SW 1271 (cell line): ENCODE measurements at places on chromosomes 3 and 15.
A peak's percentile ranks its signal among the peaks of the same experiment; 100 is the strongest.

DNA sequence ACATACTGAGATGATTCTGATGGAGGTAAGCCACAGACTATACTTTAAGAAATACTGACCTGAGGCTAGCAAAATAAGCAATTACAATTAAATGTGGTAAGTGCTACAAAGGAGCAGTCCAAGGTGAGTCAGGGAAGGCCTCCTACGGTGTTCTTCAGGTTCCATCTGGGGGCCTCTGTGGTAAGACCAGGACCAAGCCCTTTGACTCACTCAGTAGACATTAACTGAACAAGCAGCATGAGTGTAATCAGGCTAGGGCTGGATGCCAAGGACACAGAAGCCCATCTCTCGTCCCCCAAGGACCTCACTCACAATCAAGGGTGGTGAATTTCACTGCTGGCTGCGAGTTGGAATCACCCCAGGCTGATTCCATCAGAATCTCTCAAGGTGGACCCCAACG is 37.3 kb downstream of the DZIP1L start:
- no peak for DNase-seq

- DNase-seq = no peak
Measured at GRCh38 chr3:119883461-119884160, 101.7 kb downstream of the NR1I2 start.

GRCh38 chr3:133588784-133589465 is 15.4 kb downstream of the CDV3 start:
- DNase-seq = no peak

- peak; percentile 17 for DNase-seq
Measured at GRCh38 chr15:63041974-63042876, at the start of gene TPM1. TSS of gene TPM1 (plus strand) at chr15:63042747. CDS start at chr15:63042830, 83 bp downstream.

GRCh38 chr3:111603679-111604078 is 8.5 kb upstream of the ZBED2 start:
- DNase-seq = no peak

DNA sequence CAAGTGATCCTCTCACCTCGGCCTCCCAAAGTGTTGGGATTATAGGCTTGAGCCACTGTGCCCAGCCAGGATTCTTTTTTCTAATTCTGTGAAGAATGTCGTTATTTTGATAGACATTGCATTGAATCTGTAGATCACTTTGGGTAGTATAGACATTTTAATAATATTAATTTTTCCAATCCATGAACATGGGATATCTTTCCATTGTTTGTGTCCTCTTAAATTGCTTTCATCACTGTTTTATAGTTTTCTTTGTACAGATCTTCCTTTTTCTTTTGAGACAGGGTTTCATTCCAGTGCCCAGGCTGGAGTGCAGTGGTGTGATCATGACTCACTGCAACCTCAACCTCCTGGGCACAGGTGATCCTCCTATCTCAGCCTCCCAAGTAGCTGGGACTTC is 11.6 kb upstream of the KCTD6 start:
- DNase-seq = no peak

GRCh38 chr15:69539345-69539744 is 86.7 kb downstream of the RPLP1 start:
- no peak for DNase-seq

DNA sequence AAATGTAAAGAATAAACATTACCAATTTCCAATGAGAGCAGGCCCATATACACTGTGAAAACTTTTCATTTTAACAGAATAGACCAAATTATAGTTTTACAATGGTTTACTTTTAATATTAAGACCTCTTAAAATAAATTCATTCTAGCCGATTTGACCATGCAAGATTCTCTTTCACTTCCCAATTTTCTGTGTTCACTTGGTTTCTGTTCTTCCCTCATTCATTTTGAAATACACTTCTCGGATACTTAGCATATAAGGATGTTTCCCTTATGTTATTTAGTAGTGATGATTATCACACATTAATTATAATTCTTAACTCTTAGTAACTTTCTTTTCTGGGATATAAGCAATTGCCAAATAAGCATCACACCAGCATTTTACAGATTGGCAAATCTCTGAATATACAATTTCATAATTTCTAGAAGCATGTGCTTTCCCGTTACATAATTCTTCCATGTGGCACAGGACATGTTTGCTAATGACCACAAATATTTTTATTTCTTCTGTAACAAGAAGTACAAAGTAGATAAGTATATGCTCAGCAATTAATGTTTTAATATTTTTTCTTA is 13.9 kb downstream of the OR5H15 start:
- DNase-seq = no peak

GRCh38 chr15:88454867-88455810 is 12.0 kb downstream of the MRPL46 start:
- DNase-seq = peak; percentile 65

- no peak for DNase-seq
Measured at GRCh38 chr3:110198717-110199587, 861.6 kb upstream of the DPPA4 start.

DNA sequence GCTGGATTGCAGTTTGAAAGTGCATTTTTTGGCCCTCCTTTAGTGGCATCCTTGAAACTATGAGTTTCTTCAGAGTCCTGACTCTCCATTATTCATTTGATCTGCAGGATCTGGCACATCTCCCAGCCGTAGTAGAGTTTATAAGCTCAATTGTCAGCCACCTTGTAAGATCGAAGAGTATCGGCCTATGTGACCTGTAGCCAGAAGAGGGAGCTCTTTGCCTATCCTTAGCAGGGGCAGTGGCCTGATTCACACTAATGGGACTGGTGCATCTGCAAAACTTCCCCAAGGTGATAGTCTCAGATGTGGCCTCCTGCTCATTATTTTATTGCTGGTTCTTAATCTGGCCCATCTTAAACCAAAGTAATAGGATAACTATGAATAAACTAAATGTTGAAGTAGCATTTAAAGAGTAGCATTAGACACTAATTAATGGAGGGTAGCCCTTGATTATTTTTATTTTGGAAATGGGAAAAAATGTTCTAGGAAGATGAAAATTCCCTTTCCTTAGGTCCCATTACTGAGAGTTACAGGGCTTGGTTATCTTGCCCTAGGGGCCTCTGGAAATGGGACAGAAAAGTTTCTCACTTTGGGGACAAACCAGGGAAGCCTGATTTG is 21.2 kb downstream of the GCSAM start:
- no peak for DNase-seq

GRCh38 chr3:25849641-25850385 is 59.9 kb downstream of the OXSM start:
- DNase-seq = no peak

- no peak for DNase-seq
Measured at GRCh38 chr3:47762233-47762632, 19.5 kb downstream of the SMARCC1 start.
